ENCODE measurements at places on chromosomes 6 and 20.

DNA sequence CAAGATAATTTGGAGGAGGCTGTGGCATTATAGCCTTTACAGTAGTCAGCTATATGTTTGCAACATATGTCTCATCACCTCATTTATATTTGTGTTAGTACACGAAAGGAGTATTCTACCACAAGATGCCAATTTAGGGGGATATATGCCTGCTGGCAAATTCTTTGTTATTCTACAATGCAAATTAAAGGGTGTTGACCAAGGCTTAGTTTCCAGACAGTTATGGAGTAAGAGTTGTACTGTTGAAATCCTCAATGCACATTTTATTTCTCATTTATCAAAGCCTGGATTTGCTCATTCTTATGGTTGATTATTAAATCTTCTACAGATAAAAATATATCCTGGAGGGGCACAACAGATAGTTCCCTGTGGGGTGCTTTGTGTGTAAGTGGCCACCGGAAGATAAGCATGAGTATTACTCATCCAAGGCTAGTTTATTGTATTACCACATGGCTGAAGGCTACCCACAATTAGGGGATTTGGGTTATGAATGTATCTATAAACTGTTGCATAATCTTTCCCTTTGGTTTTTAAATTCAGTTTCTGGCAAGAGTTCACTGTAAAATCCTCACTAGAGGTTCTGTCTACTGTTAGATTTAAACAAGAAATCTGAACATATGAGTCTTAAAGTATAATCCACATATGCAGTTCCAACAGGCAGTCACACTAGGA, 9.0 kb downstream of the CST9 start:
- DNase-seq, result no peak

DNA sequence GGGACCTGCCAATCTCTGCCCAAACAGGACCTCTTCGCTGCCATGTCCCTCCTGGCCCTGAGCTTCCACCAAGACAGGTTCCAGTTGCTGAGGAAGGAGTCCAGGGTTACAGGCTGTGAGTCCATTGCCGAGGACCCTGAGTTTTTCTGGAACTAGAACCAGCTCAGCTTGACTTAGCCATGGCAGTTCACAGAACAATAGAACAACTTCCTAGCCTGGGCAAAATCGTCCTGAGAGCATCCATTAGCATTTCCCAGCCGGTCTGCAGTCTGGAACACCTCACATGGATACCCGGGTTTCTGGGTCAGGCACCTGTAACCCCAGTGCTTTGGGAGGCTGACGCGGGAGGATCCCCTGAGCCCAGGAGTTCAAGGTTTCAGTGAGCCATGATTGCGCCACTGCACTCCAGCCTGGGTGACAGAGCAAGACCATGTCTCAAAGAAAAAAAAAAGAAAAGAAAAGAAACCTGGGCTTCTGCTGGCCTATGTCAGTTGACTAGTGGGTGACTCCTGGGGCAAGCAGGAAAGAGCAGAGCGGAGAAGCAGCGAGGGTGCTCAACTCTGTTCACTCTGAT, 90.3 kb downstream of the TCP11 start:
- no peak for DNase-seq

DNA sequence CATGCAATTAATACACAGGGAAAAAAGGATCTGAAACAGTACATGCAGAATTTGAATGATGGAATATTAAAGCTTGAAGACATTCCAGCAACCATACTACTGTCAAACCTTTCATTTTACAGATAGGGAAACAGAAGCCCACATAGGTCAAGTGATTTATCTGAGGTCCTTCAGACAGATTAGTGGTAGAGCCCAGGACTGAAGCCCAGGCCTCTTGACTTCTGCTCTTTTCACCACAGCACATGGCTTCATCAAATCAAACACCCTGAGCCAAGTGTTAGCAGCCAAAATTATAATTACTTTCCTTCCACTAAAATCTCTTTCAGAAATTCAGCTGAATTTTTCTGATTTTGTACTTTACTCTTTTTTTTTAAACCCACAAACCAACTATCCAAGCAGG, 435.6 kb upstream of the RUNX2 start:
- DNase-seq, result no peak

GRCh38 chr6:23414051-23414445, 712.0 kb upstream of the NRSN1 start:
- DNase-seq, result no peak

GRCh38 chr6:21648475-21649050, 55.0 kb downstream of the SOX4 start:
- no peak for DNase-seq

DNA sequence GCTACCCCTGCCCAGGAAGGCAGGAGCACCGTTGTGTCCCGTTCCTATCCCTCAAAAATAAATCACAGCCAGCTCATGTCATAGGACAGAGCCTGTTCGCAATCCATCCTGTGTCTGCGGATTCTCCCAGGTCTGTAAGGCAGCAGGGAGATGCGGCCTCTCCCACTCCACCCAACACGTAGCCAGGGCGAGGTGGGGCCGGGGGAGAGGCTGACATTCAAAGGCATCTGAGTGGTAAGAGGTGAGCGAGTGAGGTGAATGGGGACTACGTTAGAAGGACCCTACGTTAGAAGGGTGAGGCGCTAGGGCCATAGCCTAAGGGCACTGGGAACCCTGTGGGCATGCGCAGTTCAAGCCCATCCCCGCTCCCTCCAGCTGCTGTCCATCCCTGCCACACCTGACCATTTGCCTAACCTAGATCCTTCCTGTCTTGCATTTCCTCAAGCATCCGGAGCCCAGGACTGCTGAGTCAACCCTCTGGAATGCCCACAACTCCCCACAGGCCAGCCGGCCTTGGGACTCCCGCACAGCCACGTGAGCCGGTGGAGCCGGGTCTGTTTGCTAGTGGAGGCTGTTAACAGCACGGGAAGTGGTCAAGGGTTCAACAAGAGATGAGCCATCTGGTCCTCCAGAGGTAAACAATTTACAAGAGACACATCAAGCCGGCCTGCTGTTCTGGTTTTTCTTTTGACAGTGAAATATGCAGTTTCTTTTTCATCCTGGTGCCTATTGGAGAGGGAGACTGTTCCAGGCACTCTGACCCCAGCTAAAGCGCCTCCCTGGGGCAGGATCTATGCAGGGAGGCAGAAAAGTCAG, 45.9 kb downstream of the RIPOR3 start:
- DNase-seq, result no peak

GRCh38 chr6:106973836-106974335, 643 bp downstream of the CD24 start:
- DNase-seq, result no peak

GRCh38 chr20:33772439-33772838, 38.7 kb upstream of the CHMP4B start:
- no peak for DNase-seq

DNA sequence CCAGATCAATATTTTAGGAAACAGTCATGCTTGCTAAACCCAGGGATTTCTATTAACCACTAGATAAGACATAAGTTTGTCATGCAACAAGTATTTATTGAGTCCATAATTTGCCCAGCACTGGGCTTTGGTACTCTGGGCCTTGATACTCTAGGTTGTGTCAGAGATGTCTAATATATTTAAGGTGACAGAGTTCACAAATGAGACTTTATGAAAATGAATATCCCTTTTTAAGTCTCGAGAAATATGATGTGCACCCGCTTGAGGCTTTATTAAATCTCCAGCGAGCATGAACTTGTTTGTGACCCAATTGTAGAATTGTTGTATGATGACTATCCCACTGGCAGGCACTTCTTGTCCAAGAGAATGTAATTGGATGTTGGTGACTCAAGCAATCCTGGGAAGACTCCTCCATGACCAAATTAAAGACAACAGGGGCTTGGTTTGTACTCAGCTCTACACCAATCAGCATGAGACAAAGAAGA, 109.2 kb downstream of the ESR1 start:
- no peak for DNase-seq

DNA sequence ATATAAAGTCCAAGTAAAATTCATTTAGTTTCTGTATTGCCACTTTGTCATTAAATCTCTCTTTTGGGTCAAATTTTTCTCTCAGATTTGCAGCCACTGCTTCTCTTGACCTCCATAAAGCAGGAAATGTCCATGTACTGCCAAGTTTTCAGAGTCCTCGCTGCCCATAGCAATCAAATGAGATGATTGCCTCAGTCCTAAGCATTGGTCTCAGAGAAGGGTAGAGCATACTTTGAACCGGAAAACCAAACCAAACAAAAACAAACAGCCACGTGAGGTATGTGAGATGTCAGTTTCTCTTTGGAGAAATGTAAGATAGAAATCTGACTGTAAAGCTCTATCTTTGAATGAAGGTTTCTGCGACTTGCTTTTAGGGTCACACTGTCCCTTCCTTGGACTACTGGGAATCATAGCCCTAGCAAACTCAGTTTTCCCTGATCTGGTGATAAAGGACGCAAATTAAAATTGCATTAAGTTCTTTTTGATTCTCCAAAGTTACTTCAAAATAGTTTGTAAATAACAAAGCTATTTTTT, 505.4 kb upstream of the CITED2 start:
- no peak for DNase-seq

- DNase-seq, result no peak
Observed at GRCh38 chr6:86192123-86192522, 549.4 kb upstream of the SYNCRIP start.

DNA sequence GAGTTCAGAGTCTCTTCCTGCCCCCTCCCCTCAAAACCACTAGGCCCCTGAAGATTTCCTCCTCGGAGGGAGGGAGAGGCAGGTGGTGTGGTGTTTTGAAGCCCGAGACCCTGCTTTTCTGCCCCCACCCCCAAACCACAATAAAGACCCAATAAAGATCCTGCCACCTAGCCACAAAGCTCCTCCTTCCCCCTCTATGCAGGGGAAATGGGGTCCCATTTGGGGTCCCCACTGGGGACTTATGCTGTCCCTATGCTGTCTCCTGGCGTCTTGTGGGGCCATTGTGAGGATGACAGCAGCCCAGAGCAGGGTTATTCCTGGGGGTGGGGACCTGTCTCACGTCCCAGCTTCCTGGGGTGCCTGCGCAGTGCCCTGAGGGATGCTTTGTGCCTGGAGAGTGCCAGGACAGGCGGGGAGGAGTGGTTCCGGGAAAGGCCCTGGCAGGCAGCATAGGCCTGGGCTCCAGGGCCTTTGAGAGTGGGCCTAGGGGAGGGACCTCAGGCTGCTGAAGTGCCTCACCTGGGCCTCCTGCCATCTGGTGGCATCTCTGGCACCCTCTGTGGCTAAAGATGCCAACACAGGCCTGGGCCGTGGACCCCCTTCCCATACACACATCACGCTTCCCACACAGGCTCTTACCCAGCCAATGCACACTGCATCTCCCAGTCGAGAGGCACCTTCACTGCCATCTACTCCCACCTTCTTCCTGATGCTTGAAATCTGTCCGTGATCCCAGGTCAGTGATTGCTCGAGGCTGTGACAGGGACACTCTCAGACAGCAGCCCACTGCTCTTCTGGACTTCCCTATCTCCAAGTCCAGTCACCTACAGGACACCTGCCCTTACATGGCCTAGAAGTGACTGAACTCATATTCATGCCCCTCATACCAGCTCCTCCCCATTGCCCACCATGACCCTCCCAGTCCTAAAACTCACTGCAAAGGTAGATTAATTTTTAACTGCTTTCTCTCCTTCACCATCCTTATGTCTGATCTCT, 7.9 kb upstream of the ARMC12 start:
- no peak for DNase-seq

DNA sequence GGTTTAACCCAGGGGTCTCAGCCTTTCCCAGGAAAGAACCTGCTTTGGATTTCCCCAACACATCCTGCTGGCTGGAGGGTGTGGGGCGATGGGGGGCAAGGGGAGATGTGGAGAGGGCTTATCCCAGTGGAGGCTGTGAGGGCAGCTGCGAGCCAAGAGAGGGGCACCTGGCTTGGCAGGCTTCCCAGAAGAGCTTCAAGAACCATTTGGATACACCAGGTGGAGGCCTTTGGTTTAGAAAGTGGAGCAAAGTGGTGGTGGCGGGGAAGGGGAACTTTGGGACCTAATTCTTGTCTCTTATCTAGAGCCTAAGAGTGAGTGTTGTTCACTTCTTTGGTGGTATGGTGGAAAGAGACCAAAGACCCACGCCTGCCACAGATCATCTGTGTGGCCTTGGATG, 12.4 kb downstream of the CD40 start:
- no peak for DNase-seq

DNA sequence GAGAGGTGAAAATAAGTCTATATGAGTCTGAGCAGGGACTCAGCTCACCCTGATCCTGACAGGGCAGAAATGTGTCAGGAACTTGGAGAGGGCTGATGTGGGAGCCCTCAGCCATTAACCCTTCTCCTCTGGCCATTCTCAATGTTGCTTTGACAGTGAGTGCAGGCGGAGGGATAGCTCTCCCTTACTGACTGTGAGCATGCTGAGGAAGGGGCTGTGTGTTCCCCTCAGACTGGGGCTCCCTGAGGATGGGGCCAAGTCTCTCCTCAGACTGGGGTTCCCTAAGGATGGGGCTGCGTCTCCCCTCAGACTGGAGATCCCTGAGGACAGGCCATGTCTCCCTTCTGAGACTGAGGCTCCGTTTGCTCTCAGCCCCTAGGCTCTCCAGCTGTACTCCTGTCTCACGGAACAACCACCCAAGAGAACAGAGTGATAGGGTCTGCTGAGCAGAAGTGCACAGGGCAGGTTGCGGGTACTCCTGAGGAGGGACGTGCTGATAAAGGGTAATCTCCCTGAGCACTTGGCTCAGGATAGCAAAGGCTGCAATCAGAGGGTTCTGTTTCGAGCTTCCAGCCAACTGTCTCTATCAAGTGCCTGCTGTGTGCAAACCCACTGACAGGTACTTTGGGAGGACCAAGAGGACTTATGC, 141.0 kb downstream of the MRPL14 start:
- no peak for DNase-seq

- DNase-seq, result no peak
Observed at GRCh38 chr6:158077676-158078075, 90.4 kb downstream of the SERAC1 start.

- no peak for DNase-seq
Observed at GRCh38 chr20:44584162-44584561, 1.8 kb downstream of the PKIG start.

GRCh38 chr20:48999890-49000870, 45.9 kb upstream of the CSE1L start:
- no peak for DNase-seq

DNA sequence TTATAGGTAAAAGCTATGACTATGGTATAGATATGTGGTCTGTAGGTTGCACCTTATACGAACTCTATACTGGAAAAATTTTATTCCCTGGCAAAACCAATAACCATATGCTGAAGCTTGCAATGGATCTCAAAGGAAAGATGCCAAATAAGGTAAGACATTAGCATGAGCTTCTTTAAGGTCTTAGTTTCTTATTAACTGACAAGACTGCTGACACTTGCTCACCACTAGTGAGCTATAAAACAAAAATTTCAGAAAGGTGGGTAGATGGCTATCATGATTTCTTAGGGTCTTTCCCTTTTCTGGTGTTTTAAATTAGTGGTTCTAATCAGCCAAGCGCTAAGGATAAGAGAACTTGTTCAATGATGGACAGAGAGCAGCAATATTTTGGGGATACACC, 21.9 kb downstream of the FAM217A start:
- no peak for DNase-seq
